ENCODE measurements at places on chromosomes 2 and 18.

GRCh38 chr2:218783688-218784087, 1.7 kb downstream of the CYP27A1 start:
- DNase-seq, result no peak

DNA sequence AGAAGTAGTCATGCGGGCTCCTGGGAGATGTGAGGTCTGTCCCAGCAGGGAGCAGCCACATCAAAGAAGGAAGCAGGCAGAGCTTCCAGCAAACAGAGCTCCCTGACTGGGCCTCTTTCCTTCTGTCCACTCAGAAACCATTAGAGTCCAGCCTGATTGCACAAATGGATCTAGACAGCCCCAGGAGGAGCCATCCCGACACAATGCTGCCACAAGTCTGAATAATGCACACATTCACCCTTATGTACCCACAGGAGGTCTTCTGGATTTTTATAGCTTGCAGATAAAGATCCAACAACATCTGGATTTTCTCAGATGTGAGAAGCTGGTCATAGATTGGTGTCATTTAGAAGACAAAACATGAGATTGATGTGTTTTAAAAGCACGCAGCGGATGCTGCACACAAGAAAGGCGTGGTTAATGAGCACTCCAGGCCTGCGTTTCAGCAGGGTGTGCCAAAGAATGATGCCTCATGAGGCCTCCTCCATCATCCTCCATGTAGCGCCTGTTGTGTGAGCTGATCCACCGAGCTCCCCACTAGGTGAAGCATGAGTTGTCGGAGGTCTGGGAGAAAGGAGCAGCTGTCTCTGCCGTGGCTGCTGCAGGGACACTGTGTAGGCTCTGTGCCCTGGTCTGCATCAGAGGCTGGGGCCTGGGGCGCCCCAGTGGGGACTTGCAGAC, 60.6 kb downstream of the MTCL1 start:
- DNase-seq, result no peak

- peak; percentile 36 for DNase-seq
These were observed 19.9 kb downstream of the SH2D6 start for GRCh38 chr2:85438201-85439024.

GRCh38 chr18:72201032-72201431, 343.1 kb downstream of the CBLN2 start:
- DNase-seq, result no peak

DNA sequence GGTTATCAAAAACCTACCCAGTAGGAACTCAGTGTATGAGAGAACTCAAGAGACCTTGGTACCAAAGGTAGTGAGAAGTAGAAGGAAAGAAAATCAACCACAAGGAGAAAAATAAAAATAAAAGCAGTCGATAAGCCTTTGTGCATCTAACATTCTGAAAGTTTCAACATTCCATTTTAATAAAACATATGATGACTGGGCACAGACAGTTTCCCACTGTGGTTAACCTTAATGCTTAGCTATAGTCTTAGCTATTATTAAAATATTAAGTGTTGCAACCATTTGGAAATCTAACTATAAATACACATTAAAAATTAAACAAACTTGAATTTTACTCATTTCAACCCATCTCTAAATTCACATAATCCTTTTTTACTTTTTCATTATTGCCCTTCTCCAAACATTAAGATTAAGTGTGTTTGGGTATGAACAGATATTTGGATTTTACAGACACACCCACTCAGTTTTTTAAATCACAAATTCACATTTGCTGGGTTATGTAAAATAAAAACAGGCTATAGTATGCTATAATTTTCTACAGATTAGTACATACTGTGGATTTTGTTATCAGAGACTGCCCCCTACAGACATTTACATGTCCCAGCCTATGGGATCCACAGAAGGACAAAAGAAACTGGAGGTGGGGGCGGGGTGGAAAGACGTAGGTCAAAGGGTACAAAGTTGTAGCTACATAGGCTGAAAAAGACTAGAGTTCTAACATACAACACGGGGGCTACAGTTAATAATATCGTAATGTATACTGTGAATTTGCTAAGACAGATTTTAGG, 32.8 kb downstream of the SRBD1 start:
- peak; percentile 36 for DNase-seq

GRCh38 chr2:2057125-2057721, 273.9 kb downstream of the MYT1L start:
- peak; percentile 98 for DNase-seq

- no peak for DNase-seq
These were observed 96.2 kb downstream of the KLHL29 start for GRCh38 chr2:23480957-23481797.

GRCh38 chr2:1366546-1367134, 46.6 kb upstream of the TPO start:
- peak; percentile 69 for DNase-seq

DNA sequence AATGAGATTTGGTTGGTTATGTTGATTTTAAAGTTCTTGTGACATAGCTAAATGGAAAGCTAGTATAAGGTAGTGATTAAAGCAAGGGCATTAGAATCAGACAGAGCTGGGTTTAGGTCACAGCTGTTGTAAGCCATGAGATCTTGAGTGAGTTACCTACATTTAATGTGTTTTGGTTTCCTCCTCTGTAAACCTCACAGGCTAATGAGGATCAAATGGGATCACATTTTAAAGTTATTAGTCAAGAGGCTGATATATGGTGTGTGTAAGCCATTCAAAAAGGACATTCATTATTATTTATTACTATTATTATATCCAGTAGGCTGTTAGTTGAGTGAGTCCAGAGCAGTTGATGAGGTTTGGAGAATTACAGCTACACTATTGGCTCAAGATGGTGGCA, 416.2 kb downstream of the IRS1 start:
- no peak for DNase-seq

DNA sequence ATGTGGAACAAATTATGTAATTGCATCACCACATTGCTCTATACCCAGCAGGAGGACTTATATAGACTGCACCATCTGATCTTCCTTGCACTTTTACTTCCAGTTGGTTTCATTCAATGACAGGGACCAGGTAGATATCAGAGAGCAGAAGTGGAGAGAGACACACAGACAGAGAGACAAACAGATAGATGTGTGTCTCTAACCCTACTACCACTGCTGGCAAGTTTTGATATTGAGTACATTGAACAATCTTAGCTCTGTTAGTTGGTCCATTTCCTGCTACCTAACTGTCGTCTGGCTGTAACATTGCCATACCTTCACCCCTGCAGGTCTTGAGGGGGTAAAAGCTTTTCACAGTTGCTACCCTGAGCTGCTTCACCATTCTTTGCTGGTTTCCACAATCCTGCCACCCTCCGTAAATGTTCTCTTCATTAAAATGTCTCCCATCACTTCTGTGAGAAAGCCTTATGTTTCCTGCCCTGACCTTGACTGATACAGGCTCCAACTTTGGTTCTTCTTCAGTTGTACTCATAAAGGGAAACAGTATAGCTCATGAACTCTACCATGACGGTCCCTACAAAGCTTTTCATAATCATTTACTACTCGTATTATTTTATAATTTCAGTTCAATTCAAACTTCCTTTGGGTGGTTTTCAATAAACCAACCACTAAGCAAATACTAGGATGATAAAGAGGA, 62.3 kb upstream of the ITGA4 start:
- no peak for DNase-seq

DNA sequence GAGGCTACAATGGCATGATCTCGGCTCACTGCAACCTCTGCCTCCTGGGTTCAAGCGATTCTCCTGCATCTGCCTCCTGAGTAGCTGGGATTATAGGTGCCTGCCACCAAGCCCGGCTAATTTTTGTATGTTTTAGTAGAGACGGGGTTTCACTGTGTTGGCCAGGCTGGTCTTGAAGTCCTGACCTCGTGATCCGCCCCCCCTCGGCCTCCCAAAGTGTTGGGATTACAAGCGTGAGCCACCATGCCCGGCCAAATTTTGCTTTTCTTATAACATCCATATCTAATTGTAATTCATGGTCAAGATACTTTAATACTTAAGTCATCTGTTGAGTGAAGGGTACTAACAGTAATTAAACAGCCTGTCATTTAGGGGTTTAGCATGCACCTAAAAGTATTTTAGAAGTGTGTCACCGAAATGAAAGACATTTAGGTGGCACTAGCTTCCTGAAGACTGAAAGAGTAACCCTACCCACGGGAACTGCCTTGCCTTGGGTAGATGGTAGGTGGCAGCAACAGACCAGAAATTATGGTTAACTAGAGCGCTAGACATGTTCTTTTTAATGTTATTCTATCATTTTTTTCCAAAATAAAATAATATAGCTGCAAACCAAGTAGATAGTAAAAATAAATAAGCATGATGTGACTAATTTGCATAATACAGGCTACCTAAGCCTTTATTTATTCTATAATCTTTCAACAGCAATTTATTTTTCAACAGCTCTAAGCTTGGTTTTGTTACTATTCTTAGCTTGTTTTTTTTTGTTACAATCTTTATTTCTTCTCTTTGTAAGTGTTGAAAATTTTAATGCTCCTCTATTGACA, 8.6 kb upstream of the ACYP2 start:
- peak; percentile 86 for DNase-seq

DNA sequence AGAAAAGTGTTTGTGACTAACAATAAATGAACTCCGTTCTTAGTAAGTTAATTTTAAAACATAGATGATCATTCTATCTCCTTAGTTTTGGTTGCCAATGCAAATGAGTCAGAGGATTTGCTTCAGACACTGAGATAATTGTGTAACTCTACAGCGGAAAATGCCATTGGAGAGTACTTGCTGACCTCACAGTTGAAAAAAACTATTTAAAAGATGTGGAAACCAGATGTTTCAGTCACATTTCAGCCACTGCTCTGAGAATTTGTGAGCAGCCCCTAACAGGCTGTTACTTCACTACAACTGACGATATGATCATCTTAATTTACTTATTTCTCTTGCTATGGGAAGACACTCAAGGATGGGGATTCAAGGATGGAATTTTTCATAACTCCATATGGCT, at the start of gene TNFAIP6:
TNFAIP6 (plus strand) TSS at position 234 of the 400 bp plus-strand sequence; CDS start at position 309, 75 bp downstream.
- DNase-seq, result no peak
